ENCODE measurements at places on chromosomes 5 and 9. TPM values are rescaled to one million over a fixed set of nuclear protein-coding genes. Genes with fewer than 3 reads are reported as not detected.

DNA sequence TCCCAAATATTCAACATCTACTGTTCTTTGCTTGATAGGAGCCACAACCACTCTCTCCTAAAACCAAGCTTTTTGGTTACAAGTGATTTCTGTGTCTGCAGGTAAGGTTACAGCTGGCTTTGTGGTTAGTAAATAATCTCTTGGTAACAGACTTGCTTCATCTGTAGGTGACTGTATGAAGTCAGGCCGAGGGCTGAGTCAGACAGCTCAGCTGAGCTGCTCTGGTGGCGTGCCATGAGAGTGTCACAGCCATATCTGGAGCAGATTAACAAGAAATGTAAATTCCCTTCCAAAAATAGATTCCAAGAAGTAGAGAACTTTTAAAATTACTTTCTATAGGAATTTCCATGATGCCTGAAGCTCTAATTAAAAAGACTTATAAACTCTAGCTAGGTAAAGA lies 23.7 kb upstream of the TAS2R1 start:
- no peak for DNase-seq

GRCh38 chr5:57956636-57957035 lies 474.0 kb upstream of the ACTBL2 start:
- DNase-seq = no peak

DNA sequence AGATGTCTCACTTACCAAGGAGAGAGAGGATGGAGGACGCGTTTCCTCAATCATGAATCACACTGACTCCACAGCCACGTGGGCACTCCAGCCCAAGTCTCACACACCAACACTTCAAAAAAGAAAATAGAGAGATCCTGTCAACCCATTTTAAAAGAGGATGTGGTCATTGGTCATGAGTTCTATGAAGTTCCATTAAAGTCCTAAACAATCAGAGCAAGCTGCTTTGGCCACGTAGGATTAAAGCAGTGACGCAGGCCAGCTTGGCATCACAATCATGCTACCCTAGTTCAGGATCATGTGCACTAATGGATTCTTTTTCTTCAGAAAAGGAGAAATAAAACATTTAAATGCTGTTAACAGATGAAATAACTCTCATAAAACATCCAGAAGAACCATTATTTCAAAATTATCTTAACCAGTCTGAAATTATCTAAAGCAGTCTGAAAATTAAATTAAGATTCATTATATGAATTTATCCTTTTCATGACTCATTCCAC lies 108.1 kb downstream of the SEMA5A start:
- DNase-seq = no peak

- DNase-seq = no peak
These were observed 6.5 kb upstream of the ACSL6 start for GRCh38 chr5:132017738-132018625.

DNA sequence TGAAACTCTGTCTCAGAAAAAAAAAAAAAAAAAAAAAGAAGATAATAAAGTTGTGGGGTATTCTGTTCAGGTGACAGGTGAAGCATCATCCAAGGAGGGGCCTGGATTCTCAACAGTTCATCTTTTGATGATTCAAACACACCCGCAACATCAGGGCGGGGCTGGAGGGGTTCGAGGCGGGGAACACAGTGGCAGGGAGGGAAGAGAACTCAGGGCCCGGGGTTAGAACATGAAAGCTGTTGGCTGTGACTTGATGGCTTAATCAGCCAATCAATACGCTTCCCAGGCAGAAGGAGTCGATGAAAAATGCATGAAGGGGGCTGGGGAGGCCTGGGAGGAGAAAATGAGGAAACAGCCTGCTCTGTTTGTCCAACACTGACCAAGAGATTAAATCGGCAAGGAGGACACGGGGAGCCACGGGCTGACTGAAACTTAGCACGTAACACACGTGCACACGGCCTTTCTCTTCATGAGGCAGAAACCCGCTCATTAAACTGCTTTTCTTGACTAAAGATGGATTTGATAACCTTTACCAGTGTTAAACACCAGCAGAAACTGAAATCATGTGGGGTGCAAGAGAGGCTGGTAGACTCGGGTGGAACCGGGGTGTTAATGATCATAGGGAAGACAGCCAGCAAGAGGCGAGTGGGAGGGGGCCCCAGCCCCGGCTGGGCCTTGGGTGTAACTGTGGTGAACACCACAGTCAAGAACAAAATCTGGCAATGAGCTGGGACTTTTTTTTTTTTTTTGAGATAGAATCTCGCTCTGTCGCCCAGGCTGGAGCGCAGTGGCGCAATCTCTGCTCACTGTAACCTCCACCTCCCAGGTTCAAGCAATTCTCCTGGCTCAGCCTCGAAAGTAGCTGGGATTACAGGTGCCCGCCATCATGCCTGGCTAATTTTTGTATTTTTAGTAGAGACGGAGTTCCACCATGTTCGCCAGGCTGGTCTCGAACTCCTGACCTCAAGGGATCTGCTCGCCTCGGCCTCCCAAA lies 105.7 kb upstream of the RAPGEF1 start:
- DNase-seq = no peak

- DNase-seq = no peak
These were observed 11.0 kb downstream of the SPARC start for GRCh38 chr5:151675611-151676313.

GRCh38 chr5:154683101-154683880 lies 71.9 kb upstream of the LARP1 start:
- DNase-seq = no peak

GFI1B gene
- 6.5 TPM for total RNA-seq

NRARP gene
- 1.4 TPM for total RNA-seq

CYLC2 gene
- not detected for total RNA-seq

SPATA6L gene
- total RNA-seq = 0.22 TPM

RLN2 gene
- not detected for total RNA-seq
